ENCODE measurements at places on chromosomes 4 and X. TPM values are rescaled to one million over a fixed set of nuclear protein-coding genes. Genes with fewer than 3 reads are reported as not detected.

TMPRSS11B gene
- total RNA-seq, result 0.05 TPM

DNA sequence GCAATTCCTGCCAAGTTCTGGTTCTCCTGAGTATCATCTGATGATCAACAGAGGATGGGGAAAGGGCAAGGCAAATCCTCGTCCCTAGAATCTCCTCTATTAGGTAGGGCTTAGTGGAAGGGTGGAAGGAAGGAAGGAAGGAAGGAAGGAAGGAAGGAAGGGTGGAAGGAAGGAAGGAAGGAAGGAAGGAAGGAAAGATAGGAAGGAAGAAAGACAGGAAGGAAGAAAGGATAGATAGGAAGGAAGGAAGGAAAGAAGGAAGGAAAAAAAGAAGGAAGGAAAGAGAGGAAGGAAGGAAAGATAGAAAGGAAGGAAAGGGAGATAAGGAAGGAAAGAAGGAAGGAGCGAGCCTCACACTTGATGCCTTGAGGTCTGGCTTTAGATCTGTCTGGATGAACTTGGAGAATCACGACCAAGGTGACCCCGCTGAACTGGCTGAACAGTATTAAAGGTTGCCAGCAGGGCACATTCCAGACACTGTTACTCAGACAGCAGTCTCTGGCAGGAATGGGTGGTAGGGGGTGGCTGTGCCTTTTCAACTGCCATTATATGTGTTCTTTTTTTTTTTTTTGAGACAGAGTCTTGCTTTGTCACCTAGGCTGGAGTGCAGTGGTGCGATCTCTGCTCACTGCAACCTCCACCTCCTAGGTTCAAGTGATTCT is 57.1 kb downstream of the MAP7D2 start:
- DNase-seq, result no peak

GRCh38 chrX:54711735-54712134 is 86.3 kb downstream of the ITIH6 start:
- DNase-seq, result no peak

INTU gene
- 2.4 TPM for total RNA-seq

GRCh38 chr4:173370130-173370476 is 651 bp upstream of the SAP30 start:
- DNase-seq, result no peak

CT55 gene
- total RNA-seq, result not detected

DNA sequence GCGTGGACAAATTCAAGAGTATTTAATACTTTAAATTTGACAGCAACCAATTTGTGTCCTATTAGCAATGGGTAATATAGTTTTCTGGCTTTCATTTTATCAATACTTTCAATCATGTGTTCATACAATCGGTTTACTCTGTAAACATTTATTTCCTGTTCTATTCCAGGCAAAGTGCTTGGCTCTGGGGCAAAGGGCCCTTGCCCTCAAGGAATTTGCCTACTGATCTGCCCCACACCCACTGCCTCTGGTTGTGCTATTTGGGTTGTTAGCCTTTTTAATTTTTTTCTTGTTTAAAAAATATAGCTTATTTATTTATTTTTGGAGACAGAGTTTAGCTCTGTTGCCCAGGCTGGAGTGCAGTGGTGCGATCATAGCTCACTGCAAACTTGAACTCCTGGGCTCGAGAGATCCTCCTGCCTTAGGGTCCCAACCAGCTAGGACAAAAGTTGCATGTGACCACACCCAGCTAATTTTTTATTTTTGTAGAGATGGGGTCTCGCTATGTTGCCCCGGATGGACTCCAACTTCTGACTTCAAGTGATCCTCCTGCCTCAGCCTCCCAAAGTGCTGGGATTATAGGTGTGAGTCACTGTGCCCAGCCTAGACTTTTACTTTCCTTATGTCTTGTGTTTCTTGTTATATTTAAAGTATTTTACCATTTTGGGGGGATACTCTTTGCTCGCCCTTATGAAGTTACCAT is 30.7 kb upstream of the CBR4 start:
- no peak for DNase-seq

- no peak for DNase-seq
These were observed 23.3 kb upstream of the MAGEA11 start for GRCh38 chrX:149688552-149688951.

- no peak for DNase-seq
These were observed 852 bp downstream of the MAGEH1 start for GRCh38 chrX:55452833-55453124.

- DNase-seq, result no peak
These were observed 30.8 kb upstream of the NDUFC1 start for GRCh38 chr4:139333046-139333445.

PCYT1B gene
- total RNA-seq, result 0.38 TPM

CC2D2A gene
- total RNA-seq, result 3.3 TPM

SERTM2 gene
- 0.14 TPM for total RNA-seq

DNA sequence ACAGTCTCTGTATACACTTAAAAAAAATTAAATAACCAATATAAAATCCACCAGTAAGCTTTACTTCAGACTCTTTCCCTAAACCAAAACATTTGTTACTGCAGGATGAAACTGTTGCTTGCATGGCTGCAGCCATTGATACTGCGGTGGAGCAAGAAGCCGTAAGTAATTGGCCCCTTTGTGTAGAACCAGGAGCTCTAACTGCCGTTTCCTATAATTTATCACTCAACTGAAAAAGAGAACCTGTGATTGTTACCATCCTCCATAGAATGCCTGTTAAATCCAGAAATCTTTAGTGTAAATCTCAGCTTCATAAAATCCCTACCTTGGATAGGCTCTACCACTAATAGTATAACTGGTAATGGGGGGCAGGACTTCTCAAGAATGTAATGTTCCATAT is 62.6 kb downstream of the KIF4A start:
- no peak for DNase-seq

DNA sequence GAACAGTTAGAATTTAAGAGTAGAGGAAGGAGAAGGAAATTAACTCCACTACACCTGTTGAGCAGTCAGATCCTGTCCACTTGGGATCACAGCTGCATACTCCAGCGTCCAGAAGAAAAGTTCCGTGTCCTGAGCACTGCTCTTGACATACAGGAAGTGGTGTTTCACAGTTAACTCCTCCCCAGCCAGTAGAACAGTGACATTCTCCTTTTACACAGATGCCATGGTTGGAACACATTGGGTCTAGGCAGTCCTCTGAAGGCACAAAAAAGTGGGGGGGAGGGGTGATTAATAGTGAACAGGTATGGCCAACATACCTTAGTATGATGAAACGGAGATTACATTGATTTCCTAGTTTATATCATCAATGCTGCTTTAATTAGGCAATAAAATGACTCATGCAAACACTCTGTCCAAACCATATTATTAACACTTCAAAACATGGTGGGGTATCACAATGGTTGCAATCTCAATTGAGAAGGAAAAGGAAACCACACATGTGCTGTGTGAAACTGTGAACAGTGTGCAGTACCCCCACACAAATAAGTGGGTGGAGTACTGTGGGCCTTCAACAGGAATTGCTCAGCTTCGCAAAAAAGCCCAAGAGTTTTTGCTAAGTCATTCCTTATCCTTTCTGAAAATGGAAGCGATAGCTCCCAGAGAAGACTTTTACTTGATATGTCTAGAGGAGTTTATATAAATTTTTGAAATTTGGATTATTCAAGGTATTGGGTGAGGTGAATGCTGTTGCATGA is 295.6 kb downstream of the SH2D1A start:
- no peak for DNase-seq

- no peak for DNase-seq
These were observed 10.6 kb upstream of the BCOR start for GRCh38 chrX:40108162-40108958.

DNA sequence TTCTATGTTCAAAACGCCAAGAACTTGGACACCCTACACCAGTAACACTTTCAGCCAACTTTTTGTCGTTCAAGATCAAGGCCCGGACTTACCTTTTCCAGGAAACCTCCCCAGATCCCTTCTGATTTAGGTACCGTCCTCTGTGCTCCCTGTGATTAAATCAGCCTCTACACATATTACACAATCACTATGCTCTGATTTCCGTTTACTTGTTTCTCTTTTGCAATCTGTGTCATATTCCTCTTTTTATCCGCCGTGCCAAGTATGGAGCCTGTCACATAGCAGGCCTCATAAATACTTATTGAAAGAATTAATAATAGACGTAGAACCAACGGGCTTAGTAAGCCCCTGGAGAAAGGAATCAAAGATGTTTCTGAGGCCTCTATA is 722 bp upstream of the TMEM33 start:
- no peak for DNase-seq

- no peak for DNase-seq
These were observed 120.0 kb downstream of the ADGRL3 start for GRCh38 chr4:61320154-61320553.

PTPN13 gene
- total RNA-seq, result 8.9 TPM
